Caudate nucleus (tissue), 63 donors: ENCODE measurements at places on chromosomes 16 and 17.

GRCh38 chr16:72122308-72122707 is 28.7 kb downstream of the DHX38 start:
- no peak for DNase-seq

GRCh38 chr17:76276461-76277299 is 11.5 kb downstream of the UBALD2 start:
- no peak for DNase-seq

- DNase-seq, result no peak
These were observed 9.9 kb downstream of the MFSD11 start for GRCh38 chr17:76747716-76748363.

DNA sequence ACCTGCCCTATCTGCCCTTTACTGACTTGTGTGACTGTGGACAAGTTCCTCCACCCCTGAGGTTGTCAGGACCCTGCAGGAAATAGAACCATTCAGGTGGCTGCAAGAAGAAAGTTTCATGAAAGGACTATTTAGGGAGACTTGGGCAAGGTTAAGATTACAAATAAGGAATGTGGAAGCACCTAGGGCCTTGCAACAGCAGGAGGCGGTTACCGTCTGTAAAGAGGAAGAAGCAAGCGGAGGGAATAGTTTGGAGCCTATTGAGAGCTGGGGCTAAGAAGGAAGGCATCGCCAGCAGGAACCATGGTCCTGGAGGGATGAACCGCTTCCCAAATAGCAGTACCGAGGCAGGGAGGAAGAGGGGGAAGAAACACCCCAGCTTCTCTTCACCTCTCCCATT is 132.4 kb downstream of the PRKCB start:
- DNase-seq, result no peak

GRCh38 chr17:35973333-35974260 is 7.7 kb downstream of the CCL16 start:
- no peak for DNase-seq

DNA sequence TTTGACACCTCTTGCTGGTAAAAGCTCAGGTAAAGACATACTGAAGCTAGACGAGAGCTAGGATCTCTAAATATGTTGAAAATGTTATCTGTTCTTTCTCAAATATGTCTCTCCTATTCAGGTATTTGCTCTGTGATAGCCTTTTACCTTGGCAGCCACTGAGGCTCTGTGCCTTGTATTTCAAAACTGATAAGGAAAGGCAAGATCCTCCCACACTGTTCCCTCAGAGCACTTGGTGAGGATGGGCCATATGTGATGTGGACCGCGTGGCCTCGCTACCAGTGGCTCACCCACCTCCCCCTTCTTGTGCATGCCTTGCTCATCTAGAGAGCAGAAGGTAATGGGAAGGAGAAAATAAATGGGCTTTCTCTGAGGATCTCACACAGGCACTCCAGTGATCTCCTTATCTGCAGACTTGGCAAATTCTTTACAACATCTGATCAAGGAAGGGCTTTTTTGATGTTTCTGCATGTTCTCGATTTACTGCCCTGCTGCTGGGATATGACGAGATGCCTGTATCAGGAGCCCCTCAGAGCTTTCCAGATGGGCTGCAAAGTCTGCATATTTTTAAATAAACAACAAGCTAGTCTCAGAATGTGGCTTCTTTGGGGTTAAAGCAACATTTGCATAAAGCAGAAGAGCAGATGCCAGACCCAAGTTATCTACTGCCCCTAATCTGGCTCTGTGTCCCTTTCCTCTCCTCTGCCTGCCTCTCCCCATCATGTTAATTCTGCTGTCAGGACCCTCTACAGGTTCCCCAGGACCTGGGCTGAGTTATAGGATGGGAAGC is 16.9 kb downstream of the HOXB1 start:
- no peak for DNase-seq

GRCh38 chr16:50025537-50025931 is 509 bp downstream of the CNEP1R1 start:
- DNase-seq, result no peak
